ENCODE measurements at places on chromosomes 2 and 18.

DNA sequence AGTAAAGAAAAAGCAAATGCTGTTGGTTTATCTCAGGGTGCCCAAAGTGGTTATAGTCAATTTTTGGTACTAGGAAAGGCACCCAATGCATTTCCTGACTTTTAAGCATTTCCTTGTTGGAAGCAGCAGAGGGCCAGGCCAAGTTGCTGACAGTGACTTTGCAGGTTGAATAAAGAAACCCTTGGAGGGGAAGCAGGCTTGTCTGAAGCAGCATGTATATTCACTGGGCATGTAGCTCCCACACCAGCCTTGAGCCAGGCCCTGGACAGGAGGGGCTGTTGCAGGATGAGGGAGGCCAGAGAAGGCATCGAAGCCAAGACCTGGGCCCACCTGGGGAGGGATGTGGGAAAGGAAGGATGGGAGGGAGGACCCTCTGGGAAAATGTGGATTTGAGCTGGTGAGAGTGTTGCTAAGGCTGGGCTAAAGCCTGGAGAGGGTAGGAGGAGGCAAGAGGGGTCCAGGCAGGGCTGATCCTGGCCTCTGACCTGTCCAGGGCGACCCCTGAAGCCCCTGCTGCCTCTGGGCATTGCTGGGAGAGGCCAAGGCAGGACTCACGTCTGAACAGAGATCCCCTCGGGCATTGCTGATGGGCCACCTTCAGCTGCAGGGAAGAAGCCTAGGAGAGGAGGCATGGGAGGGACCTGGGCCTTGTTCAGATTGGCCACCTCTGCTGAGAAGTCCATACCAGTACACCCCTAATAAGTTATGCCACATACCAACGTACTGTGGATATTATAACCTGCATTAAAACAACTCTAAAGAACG, 79.6 kb downstream of the STPG4 start:
- DNase-seq, result no peak

DNA sequence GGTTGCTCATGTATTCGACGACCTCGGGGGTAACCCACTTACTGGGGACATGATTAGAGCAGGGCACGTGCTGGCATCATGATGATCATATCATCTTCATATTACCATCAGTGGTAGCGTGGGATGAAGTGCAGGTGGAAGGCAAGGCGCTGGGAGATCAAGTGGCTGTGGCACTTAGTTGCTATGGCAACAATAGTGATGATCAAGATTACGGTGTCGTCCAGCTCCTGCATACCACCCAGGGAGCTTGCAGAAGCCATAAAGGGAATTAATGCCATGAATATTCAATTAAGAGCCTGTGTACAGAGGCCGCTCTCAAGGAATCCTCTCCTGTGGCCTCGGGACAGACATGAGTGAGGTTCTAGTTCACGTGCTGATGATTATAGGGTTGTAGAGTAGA, 237.2 kb upstream of the COPS8 start:
- DNase-seq, result no peak

- DNase-seq, result no peak
Observed at GRCh38 chr2:7844414-7844965, 837.4 kb upstream of the ID2 start.

- DNase-seq, result no peak
Observed at GRCh38 chr2:216415541-216415940, 3.3 kb downstream of the SMARCAL1 start.

DNA sequence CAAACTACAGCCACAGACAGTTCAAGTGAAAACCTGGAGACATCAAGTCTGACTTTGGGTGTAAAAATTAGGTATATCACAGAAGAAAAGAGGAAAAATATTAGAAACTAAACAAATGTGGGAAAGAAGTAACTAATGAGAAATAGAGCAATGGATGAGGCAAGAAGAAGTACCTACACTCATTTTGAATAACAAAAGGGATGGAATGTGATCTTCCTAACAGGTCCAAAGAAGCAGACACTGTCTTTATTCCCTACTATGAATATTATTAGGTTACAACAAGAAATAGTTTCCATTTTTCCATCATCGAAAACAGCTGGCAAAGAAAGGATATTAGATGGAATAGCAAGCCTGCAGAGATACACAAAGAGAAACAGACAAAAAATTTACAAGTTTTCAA, 486.3 kb upstream of the FSHR start:
- DNase-seq, result no peak

DNA sequence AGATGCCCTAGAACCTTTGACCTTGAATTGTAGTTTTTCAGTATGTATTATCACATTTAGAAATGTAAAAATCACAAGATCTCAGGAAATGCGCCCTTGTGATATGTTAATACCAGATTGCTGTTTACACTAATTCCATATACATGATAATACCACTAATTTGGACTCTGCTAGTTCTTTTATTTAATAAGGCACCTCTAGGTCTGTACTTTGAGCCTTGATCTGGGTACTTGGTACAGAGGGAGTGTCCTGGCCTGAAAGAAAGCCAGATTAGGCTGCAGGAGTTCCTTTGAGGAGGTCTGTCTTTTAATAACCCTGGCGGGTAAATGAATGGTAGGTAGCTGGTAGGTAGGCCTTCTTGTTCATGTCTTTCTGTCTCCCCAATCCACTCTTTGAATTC, 26.3 kb downstream of the PLEKHA3 start:
- DNase-seq, result no peak

- DNase-seq, result no peak
Observed at GRCh38 chr2:68516051-68516955, 48.9 kb downstream of the APLF start.

DNA sequence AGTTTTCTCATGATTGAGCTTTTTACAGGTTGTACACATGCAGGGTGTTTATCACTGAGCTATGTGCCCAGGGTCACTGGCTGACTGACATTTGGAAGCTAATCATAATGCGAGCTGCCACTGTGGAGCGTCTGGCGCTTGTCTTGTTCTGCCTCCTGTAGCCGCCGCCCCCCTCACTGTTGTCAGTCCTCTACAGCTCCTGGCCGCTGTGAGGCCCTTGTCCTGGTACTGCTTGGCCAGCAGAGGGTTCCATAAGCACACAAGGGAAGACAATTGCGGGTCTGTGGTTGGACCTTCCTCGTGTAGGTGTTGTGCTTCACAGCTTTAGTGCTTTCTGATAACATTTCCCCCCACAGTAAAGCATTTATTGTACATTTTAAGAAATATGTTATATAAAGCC, 105.6 kb upstream of the LDLRAD4 start:
- no peak for DNase-seq

GRCh38 chr2:10336283-10336682, 33.6 kb downstream of the HPCAL1 start:
- DNase-seq, result no peak

DNA sequence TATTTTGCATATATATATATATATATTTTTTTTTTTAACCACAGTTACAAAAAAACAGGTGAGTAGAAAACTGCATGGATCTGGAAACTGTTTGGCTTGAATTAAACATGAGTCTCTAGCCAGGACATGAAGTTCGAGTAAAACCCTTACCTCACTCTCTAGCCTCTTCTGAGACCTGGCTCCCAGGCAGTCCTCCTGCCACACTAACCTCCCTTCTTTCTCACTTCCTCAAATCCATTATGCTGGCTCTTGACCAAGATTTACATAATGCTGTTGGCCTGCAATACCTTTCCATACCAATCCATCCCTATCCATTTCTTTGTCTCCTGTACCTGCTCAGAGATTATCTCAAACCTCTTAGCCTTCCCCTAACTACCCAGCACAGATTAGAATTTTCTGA, 34.0 kb downstream of the PIGN start:
- DNase-seq, result no peak

- DNase-seq, result no peak
Observed at GRCh38 chr2:18339326-18339725, 221.1 kb downstream of the RDH14 start.

- DNase-seq, result no peak
Observed at GRCh38 chr2:164850235-164850634, 8.6 kb upstream of the COBLL1 start.

- no peak for DNase-seq
Observed at GRCh38 chr2:66324909-66325528, 109.9 kb upstream of the MEIS1 start.

DNA sequence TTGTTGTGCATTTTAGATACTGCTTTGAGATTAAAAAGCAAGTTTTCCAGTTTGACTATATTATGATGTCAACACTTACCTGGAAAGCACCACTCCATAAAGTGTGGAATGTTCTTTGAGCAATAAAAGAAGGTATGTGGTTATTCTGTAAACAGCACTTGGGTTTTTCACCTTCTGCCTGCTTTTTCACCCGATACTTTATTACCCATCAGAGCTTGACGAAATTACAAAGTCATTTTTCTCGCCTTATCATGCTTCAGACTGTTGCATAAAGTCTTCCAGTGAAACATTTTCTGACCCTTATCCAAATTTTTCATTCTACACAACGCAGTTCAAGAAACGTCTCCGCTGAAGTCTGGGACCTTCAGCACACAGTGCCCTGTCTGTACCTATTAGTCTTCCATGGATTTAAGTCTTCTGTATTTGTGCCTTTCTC, 25.2 kb downstream of the CAB39 start:
- no peak for DNase-seq

DNA sequence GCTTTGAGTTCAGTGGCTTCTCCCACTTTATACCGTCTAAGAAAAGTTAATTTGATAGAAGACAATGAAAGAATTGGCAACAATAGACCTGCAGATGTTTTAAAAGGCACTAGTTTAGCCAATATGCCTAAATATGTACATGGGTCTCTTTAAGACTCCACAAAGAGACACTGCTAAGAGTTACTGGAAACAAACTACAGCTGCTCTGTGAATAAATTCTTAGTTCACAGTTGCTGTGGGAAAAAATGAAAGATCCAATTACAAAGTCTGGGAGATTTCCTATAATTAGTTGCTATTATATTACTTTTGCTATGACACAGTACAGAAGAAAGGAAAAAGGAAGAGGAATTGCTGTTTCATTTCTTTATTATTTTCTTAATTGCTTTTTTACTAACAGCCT, 34.3 kb downstream of the SCN9A start:
- DNase-seq, result no peak

DNA sequence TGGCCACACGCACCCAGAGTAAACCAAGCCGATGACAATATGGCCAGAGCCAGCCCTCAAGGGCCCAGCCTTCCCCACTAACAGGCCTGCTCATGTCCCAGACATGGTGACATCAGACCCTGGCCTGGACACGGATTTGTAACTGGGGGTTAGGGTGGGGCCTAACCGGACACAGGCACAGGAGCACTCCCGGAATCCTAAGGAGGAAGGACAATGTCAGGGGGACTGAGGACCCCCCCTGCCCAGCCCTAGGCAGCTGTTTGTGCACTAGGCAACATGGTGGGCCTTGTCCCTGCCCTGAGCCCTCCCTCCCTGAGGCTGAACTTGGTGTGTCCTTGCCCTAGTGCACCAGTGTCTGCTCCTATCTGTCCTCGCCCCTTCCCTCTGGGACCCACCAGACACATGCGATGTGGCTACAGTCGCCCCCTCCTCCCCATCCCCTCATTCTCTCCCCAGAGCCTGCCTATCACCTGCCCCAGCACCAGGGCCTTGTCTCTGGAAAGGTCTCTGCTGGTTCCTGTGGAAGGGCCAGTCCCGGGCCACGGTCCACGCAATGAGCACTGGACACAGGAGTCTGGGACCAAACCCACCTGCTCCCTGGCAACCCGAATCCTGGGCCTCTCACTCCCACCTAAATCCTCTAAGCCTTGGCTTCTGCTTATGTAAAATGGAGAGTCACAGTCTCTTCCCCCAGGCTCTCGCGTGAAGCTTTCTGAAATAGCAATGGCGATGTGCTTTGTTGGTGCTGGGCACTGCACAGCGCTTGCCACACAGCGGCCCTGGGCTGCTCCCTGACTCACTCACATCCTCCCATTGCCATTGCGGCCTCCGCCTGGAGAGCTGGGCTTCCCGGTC, 76.5 kb upstream of the RAB6C start:
- DNase-seq, result no peak

DNA sequence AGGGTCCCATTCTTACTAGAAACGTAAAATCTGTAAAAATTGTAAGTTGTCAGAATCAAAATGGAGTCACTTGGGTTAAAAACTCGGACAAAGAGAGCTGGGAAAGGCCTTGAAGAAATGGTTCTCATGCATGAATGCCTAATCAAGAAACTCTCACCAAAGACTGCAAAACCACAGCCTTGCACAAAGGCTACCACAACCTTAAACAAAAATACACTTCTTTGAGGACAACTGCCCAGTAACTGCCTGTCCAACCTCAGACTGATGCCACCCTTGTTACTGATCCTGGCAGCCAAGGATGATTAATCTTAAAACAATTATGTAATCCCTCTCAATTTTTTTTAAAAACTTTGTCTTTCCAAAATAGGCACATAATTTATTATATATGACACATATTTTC, 299.3 kb downstream of the CCDC85A start:
- DNase-seq, result no peak

- no peak for DNase-seq
Observed at GRCh38 chr2:161434118-161434517, 18.0 kb downstream of the TBR1 start.

GRCh38 chr2:45904267-45904945, 252.9 kb downstream of the PRKCE start:
- peak; percentile 29 for DNase-seq

GRCh38 chr2:216281316-216281715, 91.0 kb downstream of the MARCHF4 start:
- no peak for DNase-seq

DNA sequence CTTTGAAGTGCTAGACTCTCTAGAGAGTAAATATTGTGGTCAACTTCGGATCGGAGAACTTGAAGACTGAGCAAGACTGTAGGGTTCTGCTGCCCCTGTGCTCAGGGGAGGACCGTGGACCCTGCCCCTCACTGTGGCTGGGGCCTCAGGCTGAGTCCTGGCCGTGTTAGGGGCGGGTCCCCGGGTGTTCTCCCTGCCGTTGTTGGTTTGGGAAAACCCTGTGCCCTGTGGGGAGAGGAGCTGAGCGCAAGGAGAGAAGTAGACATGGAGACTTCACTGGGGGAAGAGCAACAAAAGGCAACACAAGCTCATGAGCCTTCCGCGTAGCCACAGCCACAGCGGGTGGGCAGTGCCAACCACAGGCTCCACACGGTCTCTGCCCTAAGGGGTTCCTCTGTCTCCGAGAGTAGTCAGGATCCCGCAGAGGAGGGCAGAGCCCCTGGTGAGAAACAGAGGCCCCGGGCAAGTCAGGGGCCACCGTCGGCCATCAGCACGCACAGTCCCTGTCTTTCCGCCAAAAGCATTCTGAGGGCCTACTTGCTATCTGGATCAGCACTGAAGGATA, 53.1 kb downstream of the NTSR2 start:
- no peak for DNase-seq

- DNase-seq, result no peak
Observed at GRCh38 chr18:11529081-11529480, 80.3 kb upstream of the SLC35G4 start.

DNA sequence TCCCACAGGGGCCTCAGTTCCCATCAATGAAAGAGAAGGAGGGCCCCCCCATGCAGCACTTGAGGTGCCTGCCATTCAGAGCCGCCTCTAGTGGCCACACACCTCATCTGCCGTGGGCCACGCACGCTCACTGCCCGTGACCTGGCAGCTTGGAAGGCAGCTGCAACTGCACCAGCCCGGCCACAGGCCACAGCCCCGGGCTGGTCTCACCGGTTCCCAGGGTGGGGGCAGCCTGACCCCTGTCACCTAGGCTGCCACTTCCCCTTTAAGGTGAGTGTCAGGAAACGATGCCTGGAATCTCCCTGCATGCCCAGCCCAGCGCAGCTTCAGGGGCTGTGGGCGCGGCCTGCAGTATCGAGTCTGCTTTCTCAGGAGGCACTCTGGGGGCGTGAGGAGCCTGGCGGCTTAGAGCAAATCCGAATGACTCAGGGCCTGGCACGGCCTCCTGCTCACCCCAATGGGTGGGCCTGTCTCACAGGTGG, 2.6 kb downstream of the MAB21L4 start:
- no peak for DNase-seq
